ENCODE measurements at places on chromosomes 16 and 17.

DNA sequence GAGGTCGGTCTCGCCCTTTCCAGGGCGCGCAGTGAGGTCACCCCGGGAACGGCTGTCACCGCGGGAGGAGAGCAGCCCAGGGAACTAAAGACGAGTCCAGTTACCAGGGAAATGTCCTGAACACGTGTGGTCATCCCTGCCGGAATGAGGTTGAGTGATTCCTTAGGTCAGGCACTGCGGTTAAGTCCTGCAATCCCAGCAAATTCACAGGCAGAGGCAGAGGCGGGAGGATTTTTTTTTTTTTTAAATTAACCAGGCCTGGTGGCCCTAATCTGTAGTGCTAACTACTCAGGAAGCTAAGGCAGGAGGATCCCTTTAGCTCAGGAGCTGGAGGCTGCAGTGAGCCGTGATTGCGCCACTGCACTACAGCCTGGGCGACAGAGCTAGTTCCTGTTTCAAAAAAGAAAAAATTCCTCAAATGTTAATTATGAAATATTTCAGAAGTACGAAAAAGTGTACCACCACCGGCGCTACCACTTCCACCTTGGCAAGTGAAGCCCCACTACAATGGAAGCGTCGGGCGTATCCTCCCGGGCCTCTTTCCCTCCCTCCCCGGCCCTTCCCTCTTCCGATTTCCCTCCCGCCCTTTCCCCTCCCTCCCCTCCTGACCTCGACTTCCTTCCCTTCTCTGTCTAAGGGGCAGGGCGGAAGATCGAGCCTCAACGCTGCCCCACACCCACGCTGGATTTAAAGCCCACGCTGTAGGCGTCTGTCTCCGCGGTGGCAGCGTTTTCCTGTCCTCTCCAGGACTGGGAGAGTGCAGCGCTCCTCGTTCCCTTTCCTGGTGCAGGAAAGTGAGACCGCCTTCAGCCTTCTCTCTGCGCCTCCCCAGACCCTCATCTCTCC, 27.3 kb downstream of the SLFN11 start:
- peak; percentile 85 for DNase-seq

GRCh38 chr16:16188827-16189226, 34.5 kb downstream of the ABCC6 start:
- DNase-seq: no peak

DNA sequence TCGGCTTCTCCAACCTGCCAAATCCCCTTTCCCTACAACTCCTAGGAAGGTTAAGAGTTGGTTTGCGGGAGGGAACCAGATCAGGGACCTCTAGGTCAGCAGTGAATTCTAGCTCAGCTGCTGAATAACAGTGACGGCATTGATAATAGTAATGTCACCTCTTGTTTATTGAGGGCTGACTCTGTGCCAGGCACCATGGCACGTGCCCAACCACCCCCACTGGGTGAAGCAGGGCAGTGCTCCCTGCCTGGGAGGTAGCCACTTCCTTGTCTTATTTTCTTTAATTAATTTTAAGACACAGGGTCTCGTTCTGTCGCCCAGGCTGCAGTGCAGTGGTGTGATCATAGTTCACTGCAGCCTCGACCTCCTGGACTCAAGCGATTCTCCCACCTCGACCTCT, 5.5 kb upstream of the PPL start:
- peak; percentile 39 for DNase-seq

GRCh38 chr16:80459966-80460365, 80.8 kb upstream of the DYNLRB2 start:
- DNase-seq: no peak

GRCh38 chr17:78127239-78127887, 1.2 kb downstream of the TMC6 start:
- peak; percentile 91 for DNase-seq

DNA sequence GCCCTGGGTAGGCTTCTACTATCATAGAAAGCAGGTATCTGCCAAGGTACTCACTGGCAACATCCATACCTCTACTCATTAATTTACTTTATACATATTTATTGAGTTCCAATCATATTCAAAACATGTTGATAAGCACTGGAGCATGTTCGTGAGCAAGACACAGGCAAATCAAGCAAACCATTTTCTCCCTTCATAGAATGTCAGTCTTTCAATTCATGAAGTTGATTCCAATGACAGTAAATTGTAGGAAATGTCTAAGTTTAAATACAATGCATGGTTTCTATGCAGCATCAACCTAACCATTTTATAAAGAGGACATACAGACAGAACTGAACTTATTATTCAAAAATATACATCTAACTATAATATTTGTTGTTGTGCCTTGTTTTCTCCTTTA, 978.6 kb downstream of the CDH8 start:
- no peak for DNase-seq

DNA sequence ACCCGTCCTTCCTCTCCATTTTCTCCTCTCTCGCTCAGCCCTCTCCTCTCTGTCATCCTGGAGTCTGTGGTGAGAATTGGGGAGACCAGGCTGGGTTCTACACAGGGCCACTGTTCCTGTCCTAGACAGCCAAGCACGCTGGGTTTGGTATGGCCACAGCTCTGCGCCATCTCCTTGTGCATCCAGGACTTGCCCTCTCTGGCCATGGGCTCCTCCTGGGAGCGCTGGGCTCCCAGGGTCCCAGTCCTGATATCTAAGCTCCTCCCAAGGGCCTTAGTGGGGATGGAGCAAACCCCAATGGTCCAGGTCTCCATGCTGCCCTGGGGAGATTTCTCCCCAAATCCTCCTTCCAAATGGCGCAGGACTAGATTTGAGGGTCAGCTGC, 27.2 kb upstream of the ITGA3 start:
- DNase-seq: no peak

- DNase-seq: peak; percentile 79
Observed at GRCh38 chr16:9092282-9092977, 986 bp downstream of the HAPSTR1 start.

DNA sequence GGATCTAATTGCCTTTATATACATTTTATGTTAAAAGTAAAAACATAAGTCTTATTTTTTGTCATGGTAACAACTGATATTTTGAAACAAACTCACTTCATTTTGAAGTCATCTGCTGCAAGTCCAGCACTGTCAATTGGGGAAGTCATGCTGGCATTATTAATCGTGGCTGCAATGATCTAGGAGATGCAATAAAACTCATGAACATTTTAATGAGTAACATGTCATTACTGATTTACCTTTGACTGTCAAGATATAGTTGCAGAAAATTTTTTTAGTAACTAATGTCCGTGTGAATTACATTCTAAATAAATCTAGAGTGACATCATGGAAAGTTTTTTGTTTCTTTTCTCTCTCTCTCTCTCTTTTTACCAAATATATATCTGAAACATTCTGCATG, 17.3 kb upstream of the KRT24 start:
- DNase-seq: no peak

DNA sequence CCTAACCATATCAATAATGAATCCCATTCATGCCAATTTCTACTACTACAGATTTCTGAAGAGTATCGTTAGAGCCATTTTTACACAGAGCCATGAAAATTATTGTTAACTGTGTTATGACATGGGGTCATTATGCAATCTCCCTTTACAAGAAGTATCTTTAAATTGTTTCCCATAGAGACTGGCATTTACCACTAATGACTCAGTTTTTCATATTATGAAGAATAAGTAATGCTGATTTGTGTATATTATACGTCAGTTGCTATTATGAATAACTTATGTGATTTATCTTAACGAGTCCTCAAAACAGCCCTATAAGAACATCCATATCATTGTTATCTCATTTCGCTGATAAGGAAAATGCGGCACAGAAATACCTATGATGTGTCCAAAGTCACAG, 173.8 kb downstream of the KCNJ2 start:
- DNase-seq: no peak

DNA sequence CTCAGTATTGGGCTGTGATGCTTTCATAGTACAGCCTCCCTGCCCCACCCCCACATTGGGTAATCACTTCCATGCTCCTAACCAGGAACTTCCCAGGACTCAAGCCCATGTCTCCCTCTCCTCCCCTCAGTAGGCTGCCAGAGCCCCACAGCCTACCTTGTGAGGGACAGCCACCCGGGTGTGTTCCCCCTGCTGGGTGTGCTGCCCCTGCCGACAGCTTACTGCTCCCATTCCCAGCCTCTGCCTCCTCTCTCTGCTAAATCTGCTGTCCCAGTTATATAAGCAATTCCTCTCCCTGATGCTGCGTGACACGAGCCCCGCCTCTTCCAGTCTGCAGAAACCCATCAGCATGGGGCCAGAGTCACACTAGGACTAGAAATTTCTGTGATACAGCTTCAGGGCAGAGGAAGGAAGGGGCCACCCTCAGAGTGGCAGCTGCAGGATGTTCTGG, at the start of gene RSKR:
Gene RSKR, minus strand, starts transcription at position 255 of the 451 bp plus-strand sequence. Its CDS starts 24 bp downstream, at position 231.
- no peak for DNase-seq

GRCh38 chr16:88466175-88466862, 13.2 kb downstream of the ZFPM1 start:
- no peak for DNase-seq

DNA sequence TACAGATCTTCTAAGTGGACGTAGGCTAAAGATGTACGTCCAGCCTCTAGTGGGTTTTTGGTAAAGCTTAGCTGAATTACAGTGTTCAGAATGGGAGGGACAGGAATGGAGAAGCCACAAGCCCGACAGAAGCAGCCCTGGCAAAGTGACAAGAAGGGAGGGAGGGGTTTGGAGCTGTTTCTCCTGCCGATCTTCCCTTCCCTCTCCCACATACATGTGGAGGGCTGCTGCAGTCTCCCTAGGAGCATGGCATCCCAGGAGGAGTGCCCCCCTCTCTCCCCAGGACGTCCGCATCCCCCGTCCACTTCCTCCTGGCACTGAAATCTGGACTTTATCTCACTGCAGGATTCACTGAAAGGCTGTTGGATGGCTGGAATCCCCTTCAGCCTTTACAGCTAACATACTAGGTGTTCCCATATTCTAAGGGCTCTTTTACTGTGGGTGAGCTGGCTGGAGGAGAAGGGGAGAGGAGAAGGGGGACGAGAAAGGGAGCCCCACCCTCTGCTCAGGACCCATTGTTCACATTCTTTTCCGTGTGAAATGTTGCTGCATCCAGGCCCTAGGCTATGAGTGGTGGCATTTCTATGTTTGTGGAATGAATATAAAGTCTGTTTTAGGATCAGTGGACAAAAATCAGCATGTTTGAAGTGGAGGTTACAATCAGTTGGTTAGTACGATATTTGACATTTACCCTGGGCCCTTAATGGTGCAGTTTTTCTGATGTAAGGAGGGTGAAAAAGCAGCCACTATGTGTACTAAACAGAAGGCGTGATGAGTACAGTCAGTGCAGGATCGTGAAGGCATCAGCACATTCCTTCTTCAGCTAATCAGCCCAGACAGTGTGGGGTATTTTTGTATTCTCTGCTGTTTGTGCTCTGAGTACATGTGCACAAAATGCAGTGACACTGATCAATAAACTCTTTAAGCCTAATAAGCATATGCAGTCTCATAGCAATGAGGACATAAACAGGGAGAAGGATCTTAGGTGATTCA, 94.6 kb downstream of the SPECC1 start:
- DNase-seq: no peak

DNA sequence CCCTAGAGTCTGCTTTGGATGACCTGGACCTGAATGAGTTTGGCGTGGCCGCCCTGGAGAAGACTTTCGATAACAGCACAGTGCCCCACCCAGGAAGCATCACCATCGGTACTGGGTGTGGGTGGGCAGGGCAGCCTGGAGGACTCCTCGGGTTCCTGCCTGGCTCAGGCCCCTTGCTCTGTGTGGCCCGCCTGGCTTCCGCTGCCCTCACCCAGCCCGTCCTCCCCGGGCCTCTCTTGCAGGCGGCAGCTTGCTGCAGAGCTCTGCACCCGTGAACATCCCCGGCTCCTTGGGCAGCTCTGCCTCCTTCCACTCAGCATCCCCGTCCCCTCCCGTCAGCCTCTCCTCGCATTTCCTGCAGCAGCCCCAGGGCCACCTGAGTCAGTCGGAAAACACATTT, 24.5 kb downstream of the UNC13D start:
- no peak for DNase-seq

GRCh38 chr17:68606451-68607307, 5.5 kb upstream of the FAM20A start:
- DNase-seq: no peak

DNA sequence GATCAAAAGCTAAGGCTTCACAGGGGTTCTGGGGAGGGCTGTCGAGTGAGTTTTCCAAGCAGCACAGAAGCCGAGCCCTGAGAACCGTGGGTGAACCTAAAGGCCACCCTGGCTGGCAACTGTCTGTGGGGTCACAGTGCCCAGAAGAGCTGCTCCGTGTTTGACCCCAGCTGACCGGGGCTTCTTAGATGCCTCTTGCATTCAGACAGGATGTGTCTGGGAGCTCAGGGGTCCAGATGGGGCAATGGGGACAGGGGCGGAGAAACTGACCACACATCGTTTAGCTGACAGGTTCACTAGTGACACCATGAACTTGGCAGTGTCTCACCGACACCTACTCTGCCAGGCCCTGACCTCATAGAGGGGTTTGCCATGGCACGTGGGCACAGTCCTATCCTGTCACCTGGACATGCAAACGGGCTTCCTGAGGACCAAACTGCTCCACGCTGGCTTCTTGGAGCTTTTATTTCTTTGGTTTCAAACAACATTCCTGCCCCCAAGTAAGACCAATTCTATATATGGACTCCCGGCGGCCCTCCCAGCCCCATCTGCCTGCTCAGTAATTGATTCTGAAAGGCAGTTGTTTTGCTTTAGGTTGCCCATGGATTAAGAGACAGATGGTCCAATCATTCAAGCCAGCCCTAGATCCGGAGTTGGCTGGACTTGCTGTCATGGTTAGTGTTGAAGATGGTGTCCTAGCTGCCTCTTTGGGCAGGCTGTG, 22.2 kb downstream of the WSCD1 start:
- DNase-seq: peak; percentile 45

DNA sequence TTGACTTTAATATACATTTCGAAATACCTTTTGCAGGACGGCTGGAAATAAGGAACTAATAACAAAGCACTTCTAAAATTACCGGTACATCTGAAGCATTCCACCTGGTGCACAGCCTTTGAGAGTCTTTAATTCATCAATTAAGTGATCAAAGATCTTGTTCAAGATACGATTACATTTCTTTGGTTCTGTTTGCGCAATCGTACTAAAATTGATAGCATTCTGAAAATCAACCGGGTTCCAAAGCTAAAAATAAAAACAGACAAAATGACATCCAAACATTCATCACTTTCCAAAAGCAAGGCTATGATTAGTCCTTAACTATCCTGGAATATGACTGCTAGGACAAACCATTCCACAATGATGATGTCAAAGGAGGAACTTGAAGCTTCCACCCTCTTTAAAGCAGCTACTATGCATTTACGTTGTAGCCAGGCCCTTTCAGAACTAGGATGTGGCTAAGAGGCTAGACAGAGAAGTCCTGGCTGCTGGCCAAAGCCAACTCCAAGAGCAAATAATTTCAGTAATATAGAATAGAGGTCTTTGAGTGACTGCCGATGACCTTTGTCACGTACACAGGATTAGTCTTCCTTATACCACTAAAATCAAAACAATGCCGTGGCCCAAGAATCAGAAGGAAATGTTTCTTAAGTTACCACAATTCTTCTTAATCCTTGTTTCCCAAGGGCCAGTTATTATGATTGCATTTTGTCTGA, 299.8 kb upstream of the PSMD7 start:
- DNase-seq: no peak

- no peak for DNase-seq
Observed at GRCh38 chr16:85498607-85499006, 114.5 kb upstream of the GSE1 start.

Measured in upper lobe of right lung (tissue), 1 donor.